Cardiac ventricle fibroblast (primary cell): ENCODE measurements at places on chromosomes 16 and 17. TPM values are rescaled to one million over a fixed set of nuclear protein-coding genes. Genes with fewer than 3 reads are reported as not detected.

The PRAC2 gene
- total RNA-seq, result not detected in 2 replicates

The GNG13 gene
- total RNA-seq, result not detected in 2 replicates

The PPY gene
- not detected in 2 replicates for total RNA-seq

The LPO gene
- not detected in 2 replicates for total RNA-seq
